ENCODE measurements at places on chromosomes 11 and 22.

- no peak for DNase-seq
These were observed 12.8 kb upstream of the CABP7 start for GRCh38 chr22:29707010-29707409.

DNA sequence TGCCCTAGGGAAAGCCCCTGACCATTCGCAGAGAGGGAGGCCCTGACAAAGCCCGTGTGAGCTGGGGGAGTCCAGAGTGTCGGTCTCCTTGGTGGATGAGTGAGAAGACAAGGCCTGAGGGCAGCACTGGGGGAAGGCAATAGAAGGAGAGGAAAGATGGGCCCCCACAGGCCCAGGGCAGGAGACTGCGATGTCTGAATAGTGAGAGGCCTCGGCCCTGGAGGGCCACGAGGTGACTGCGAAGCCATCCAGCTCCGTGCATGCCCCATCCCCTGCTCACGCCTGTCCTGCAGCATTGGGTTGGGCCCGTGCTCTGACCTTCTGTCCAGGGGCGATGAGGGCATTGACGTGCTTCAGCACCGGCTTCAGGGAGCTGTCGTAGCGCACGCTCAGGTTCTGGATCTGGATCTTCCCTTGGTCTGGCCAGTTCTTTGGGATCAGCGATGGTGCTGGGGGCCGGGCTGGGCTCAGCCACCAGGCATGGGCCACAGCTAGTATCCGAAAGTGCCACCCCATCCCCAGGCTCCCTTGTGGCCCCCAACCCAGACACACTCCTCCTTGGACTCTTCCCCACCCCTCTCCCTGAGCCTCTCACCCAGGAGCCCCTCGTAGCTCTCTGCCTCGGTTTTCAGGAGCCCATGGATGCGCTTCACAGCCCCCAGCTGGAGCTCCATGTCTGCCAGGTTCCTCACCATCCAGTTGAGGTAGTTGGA is 8.3 kb upstream of the KCNJ11 start:
- DNase-seq: no peak

DNA sequence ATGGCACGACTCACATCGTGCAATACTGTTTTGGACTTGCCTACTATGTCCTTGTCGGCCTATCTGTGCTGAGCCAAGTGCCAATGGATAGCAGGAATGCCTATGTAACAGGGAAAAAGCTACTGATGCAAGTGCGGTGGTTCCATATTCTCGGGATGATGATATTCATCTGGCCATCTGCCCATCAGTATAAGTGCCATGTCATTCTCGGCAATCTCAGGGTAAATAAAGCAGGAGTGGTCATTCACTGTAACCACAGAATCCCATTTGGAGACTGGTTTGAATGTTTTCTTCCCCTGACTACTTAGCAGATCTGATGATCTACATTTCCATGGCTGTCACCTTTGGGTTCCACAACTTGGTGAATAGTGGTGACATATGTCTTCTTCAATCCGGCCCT is 20.1 kb downstream of the OOSP3 start:
- DNase-seq: no peak

- DNase-seq: no peak
These were observed 3.4 kb downstream of the MS4A10 start for GRCh38 chr11:60788401-60789125.

DNA sequence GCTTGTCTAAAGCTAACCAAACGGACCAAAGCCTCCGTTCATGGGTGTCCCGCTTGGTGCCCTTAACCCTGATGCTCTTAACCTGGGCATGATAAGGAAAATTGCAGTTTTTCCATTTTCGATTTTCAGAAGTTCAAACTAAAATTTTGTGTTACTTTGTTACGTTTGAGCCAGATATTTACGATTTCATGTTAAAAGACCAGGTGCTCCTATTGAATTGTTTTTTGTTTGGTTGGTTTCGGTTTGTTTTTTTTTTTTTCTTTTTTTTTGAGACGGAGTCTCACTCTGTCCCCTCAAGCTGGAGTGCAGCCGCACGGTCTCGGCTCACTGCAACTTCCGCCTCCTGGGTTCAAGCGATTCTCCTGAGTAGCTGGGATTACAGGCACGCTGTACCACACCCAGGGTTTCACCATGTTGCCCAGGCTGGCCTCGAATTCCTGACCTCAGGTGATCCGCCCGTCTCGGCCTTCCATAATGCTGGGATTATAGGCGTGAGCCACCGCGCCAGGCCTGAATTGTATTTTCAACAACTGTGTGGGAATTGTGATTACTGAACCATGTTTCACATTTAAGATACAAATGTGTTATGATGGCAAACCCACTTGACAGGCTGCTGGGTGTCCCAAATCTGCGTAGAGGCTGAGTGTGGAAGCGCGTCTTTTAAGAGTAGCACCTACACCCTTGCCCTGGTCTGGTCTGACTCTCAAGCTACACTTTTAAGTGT is 864 bp upstream of the USP28 start:
- DNase-seq: no peak

- no peak for DNase-seq
These were observed 12.4 kb downstream of the POLR3H start for GRCh38 chr22:41531715-41532477.

DNA sequence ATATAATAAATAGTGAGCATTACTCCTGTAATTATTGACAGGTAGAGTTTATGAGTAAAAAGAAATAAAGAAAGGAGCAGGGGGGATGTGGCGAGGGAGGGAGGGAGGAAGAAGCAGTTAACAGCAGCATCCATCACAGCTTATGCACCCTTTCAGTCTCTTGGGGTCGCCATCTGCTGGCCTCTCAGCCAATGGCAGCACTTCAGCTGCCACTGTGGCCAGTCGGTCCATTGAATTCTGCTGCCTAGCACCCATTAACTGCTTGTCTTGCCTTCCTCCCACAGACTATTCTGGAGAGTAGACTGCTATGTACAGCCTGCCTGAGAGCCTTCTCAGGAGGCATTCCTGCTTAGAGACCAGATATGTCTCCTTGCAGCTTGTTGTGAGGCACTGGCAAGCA is 388.3 kb downstream of the TENM4 start:
- DNase-seq: no peak

DNA sequence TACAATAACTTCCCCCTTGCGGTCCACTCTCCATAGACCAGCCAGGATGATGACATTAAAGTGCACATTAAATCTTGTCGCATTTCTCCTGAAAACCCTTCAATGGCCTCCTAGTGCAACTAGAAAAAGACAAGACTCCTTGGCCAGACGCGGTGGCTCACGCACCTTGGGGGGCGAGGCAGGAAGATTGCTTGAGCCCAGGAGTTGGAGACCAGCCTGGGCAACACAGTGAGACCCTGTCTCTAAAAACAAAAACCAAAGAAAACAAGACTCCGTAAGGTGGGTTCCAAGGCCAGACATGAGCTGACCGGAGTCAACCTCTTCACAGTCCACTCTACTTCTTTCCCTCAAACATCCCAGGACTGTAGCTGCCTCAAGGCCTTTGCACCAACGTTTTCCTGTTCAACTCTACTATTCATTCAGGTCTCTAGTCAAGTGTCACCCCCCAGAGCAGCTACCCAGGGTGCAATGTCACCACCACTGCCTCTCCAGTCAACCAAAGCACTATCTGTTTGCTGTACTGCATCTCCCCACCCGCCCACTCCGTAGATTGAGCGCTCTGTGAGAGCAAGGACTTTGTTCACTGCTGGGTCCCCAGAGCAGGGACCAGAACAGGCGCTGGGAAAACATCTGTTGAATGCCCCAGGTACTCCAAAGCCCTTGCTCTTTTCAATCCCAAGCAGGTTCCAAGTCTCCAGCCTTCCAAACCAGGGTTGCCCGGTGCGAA is 739 bp downstream of the ZMAT5 start:
- DNase-seq: no peak

DNA sequence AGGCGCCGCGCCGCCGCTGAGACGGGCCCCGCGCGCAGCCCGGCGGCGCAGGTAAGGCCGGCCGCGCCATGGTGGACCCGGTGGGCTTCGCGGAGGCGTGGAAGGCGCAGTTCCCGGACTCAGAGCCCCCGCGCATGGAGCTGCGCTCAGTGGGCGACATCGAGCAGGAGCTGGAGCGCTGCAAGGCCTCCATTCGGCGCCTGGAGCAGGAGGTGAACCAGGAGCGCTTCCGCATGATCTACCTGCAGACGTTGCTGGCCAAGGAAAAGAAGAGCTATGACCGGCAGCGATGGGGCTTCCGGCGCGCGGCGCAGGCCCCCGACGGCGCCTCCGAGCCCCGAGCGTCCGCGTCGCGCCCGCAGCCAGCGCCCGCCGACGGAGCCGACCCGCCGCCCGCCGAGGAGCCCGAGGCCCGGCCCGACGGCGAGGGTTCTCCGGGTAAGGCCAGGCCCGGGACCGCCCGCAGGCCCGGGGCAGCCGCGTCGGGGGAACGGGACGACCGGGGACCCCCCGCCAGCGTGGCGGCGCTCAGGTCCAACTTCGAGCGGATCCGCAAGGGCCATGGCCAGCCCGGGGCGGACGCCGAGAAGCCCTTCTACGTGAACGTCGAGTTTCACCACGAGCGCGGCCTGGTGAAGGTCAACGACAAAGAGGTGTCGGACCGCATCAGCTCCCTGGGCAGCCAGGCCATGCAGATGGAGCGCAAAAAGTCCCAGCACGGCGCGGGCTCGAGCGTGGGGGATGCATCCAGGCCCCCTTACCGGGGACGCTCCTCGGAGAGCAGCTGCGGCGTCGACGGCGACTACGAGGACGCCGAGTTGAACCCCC is 798 bp downstream of the BCR start:
- DNase-seq: no peak

GRCh38 chr22:24444729-24445466 is 17.5 kb downstream of the ADORA2A start:
- no peak for DNase-seq

- no peak for DNase-seq
These were observed 84.3 kb downstream of the CCDC81 start for GRCh38 chr11:86459002-86459385.

- DNase-seq: no peak
These were observed 15.5 kb upstream of the CD81 start for GRCh38 chr11:2361565-2361964.

DNA sequence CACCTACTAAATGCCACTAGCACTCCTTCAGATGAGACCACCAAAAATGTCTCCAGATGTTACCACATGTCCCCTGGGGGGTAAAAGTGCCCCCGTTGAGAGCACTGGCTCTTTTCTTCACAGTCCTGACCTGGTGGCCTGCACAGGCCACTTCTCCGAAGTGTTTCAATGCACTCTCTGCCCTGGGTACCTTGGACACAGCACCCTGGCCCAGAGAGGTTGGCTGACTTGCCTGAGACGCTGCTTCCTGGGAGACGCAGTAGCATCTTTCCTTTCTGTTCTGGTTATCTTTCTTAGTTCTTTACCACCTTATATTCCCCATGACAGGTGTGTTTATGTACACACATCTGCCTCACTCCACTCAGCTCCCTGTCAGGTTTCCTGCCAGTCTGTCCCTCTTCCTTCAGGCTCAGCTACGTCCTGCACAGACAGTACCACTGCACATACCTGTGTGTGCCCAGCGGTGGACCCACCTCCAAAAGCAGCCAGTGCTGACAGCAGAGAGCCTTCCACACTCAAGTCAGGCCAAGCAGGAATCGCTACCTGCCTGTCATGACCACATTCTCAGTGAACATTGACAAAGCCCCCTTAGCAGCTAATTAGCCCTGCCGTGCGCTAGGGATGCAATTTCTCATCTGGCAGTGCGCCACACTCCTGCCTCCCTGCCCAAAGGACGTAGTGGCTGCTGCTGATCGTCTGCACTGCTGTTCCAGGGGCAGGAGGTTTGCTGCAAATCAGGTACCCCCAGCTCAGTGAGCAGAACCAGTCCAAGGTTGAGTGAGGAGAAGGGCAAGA is 39.0 kb downstream of the FAM83F start:
- no peak for DNase-seq

DNA sequence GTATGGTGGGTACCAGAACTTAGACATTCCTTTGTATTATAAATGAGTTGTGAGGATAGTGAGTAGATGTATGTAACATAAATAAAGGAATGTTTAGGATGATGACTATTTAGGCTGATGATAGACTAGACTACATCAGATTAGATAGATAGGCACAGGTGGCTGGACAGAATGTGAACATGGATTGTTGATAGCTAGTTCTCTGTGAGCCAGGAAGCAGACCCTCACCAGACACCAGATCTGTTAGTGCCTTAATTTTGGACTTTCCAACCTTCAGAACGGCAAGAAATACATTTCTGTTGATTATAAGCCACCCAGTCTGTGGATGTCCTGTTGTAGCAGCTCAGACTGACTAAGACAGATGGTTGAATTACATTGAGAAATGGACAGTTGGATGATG is 99.4 kb downstream of the SWAP70 start:
- no peak for DNase-seq

GRCh38 chr11:11025087-11025486 is 167.2 kb upstream of the ZBED5 start:
- no peak for DNase-seq

- no peak for DNase-seq
These were observed 30.5 kb downstream of the ARAP1 start for GRCh38 chr11:72721689-72722049.

- no peak for DNase-seq
These were observed 112.2 kb downstream of the BRD1 start for GRCh38 chr22:49715450-49715849.

DNA sequence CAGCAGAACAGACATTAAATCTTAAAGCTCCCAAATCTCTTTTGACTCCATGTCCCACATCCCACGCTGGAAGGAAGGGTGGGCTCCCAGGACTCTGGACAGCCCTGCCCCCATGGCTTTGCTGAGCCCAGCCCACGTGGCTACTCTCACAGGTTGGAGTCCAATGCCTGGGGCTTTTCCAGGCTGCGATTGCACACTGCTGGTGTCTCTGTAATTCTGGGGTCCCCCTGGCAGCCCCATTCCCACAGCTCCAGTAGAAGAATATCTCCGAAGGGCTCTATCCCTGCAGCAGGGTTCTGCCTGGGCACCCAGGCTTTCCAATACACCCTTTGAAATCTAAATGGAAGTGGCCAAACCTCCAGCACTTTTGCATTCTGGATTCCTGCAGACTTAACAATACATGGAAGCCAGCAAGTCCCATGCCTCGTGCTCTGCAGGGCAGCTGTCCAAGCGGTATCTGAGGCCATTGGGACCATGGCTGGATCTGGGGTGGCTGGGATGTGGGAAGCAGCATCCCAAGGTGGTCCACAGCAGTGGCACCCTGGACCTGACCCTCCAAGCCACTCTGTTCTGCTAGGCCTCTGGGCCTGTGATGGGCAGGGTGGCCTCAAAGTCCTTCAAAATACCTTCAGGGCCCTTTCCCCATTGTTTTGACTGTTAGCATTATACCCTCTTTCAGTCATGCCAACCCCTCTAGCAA is 47.9 kb upstream of the TH start:
- DNase-seq: no peak

All from right lung (tissue), 10 donors.